ENCODE measurements at places on chromosomes 6 and 20.

GRCh38 chr6:27604986-27605385 is 132.1 kb upstream of the ZNF184 start:
- no peak for DNase-seq

- no peak for DNase-seq
These were observed 89.3 kb upstream of the JAG1 start for GRCh38 chr20:10763112-10763511.

GRCh38 chr6:117395164-117395563 is 30.6 kb downstream of the ROS1 start:
- DNase-seq = no peak

- DNase-seq = no peak
These were observed 268.4 kb downstream of the FARS2 start for GRCh38 chr6:5529733-5530132.

GRCh38 chr6:40485795-40486194 is 101.4 kb downstream of the LRFN2 start:
- no peak for DNase-seq

DNA sequence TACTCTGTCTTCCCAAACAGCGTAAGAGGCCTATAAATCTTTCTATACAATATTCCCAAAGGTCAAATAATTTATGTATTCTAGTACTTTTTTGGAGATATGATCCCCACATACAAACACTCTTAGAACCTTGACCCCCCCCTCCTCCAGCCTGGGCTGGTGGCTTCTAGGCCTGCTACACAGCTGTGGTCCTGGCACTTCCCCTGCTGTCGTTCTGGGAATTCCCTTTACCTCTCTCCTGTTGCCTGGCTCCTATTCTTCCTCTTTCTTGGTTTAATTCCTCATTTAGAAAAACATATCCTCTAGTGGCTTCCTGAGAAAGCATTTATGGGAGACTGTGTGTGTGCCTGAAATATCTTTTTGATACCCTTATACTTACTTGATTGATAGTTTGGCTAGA is 4.1 kb upstream of the TXLNB start:
- DNase-seq = no peak

- no peak for DNase-seq
These were observed 39.5 kb upstream of the BEND3 start for GRCh38 chr6:107154801-107155160.

DNA sequence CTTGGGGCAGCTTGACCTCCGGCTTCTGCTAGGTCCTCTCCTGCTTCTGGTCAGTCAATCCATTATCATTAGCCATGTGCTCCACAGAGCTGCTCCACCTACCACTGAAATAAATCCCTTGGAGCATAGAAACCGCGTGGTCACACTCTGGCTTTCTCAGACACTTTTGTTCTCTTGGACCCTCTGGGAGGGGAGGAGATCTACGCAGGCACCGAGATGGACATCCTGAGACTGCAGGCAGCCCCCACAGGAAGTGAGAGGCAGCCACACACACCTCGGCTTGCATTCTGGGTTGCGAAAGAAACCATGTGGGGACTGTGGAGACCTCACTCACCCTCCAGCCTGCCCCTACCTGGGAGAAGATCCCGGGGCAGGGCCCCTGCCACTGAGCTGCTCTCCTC is 79.5 kb downstream of the FYN start:
- DNase-seq = no peak

DNA sequence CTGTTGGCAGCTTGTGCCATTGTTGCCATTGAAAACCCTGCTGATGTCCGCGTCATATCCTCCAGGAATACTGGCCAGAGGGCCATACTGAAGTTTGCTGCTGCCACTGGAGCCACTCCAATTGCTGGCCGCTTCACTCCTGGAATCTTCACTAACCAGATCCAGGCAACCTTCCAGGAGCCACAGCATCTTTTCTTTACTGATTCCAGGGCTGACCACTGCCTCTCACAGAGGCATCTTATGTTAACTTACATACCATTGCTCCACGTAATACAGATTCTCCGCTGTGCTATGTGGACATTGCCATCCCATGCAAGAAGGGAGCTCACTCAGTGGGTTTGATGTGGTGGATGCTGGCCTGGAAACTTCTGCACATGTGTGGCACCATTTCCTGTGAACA is 221.8 kb upstream of the FAM83B start:
- no peak for DNase-seq

- no peak for DNase-seq
These were observed 87.8 kb upstream of the CENPW start for GRCh38 chr6:126252154-126252553.

DNA sequence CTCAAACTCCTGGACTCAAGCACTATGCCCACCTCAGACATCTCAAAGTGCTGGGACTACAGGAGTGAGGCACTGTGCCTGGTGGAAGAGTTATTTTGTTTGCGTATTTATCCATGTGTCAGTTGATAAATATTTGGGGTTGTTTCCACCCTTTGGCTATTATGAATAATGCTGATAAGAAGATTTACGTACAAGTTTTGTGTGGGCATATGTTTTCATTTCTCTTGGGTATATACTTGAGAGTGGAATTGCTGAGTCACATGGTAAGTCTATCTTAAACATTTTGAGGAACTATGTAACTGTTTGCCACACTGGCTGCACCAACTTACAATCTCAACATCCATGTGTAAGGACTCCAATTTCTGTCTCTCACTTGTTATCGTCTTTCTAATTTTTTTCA is 200.3 kb downstream of the RNGTT start:
- DNase-seq = no peak

DNA sequence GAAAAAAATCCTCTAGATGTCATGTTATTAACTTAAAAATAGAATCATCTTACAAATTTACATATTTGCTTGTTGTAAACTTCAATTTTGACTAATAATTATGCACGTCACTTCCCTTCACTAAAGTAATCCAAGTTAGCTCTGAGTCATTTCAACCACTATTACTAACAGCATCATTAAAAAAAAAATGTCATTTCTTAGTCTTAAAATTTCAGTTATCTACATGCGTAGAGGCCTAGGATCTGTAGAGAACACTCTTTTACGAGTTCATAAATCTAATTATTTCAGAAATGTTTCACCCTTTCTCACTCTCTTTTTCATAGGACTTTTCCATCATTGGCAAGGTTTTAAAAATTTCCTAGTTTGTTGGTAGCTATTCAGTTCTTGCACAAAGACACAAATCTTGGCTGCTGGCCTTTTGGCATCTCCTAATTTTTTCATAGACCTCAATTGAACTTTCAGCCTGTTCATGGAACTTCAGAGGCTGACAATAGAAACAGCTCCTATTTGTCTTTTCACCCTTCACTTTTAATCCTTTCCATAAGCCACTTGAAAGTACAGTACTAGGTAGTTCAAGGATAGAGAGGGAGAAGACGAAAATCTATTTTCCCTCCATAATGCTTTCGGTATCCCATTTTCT is 61.5 kb downstream of the OGFRL1 start:
- DNase-seq = no peak

GRCh38 chr6:34152042-34152524 is 6.2 kb upstream of the GRM4 start:
- no peak for DNase-seq

DNA sequence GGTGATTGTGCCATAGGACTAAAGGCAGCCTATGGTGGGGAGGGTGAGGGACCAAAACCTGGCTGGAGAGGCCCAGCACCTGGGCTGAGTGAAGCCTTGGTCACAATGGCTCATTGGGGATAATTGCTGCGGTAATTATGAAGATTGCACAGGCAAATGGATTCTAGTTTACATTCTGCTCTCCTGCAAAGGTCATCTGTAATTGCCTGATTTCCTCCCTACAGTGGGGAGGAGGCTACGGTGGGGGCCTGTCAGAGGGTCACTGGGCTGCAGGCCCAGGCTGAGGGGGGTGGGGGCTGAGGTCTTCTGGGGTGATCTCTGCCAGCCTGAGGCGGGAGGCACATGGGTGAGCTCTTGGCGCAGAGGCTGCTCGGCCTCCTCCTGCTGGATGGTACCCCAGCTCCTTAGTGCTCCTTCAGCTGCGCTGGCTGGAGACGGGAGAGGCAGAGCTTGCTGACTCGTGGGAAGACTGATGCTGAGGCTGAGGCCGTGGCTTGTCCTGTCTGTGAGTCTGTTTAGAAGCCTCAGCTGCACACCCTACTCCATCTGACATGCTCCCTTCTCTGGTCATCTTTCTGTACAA is 30.3 kb downstream of the PACSIN1 start:
- DNase-seq = no peak

GRCh38 chr20:63225082-63225454 is 9.1 kb upstream of the YTHDF1 start:
- no peak for DNase-seq

DNA sequence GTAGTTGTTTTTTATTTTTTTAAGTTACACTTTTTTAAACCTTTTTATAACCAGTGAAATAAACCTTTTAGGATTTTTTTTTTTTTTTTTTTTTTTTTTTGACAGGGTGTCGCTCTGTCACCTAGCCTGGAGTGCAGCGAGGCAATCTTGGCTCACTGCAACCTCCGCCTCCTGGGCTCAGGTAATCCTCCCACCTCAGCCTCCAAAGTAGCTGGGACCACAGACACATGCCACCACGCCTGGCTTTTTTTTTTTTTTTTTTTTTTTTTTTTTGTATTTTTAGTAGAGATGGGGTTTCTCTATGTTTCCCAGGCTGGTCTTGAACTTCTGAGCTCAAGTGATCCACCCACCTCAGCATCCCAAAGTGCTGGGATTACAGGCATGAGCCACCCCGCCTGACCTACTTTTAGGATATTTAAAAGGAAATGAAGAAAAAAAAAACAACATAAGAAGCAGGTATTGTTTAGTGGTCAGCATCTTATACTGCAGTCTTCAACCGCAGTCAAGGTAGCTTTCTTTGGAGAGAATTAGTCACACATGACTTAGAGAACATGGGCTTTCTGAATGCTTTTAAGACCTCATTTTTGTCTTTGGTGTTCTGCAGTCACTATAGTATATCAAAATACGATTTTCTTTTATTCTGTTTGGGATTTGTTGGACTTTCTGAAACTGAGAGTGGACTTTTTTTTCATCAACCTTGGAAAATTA is 1.6 kb downstream of the POLR1H start:
- DNase-seq = no peak

GRCh38 chr20:50146732-50147662 is 6.5 kb downstream of the PEDS1 start:
- DNase-seq = no peak

DNA sequence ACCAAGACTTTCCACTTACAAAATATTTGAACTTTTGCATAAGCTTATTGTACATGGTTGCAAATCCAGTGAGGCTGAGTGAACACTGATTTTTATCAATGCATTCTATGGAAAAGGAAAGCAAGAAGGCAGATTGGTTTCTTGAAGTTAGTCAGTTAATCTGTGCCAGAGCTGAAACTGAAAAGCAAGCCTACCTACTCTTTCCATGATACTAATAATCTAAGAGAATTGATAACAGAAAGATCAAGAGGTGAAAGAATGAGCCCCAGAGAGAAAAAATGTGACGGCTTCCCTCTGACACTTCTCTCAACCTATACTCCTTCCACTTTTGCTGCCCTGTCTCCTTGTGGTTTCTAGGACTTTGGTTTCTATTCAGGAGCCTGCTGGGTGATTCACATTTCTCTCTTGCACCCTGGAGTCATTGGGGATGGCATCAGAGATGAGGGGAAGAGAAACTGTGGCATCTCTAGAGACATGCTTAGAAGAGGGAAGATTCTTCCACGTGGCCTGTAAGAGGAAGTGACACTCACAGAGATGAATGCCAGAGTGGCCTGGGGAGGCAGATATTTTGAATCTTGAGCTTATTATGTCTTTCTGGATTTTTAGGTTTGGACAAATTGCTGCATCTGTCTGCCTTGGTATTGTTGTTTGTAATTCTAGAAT is 158.6 kb upstream of the RIMS1 start:
- DNase-seq = no peak

GRCh38 chr6:159935065-159935464 is 33.8 kb upstream of the IGF2R start:
- no peak for DNase-seq

- no peak for DNase-seq
These were observed 365.8 kb upstream of the OPRM1 start for GRCh38 chr6:153673225-153673624.

GRCh38 chr6:138970856-138971425 is 17.1 kb downstream of the REPS1 start:
- DNase-seq = no peak

- DNase-seq = no peak
These were observed 488.4 kb downstream of the PREX1 start for GRCh38 chr20:48339190-48339985.

- no peak for DNase-seq
These were observed 23.8 kb downstream of the PCNA start for GRCh38 chr20:5095931-5096330.

- no peak for DNase-seq
These were observed 989.7 kb downstream of the EYS start for GRCh38 chr6:64717281-64717680.

DNA sequence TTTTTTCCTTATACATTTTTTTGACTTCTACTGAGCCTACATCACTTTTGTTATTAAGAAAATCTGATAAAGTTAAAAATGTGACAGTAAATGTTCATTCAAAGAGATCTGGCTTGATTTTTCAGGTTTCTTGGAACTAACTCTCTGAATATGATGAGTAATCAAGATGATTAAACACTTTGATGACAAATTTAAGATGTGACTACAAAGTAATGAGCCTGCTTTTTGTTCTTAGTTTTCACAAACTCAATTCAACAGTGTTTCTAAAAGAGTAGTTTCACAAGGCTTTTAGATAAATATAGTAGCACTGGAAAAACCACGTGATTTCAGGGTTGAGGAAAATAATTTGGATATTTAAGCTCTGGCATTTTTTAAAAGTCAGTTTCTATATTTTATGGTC is 37.9 kb upstream of the HDDC2 start:
- no peak for DNase-seq

GRCh38 chr6:166005944-166006899 is 161.4 kb downstream of the TBXT start:
- DNase-seq = peak; percentile 43
